A172 (cell line): ENCODE measurements at places on chromosomes 3 and 15.

DNA sequence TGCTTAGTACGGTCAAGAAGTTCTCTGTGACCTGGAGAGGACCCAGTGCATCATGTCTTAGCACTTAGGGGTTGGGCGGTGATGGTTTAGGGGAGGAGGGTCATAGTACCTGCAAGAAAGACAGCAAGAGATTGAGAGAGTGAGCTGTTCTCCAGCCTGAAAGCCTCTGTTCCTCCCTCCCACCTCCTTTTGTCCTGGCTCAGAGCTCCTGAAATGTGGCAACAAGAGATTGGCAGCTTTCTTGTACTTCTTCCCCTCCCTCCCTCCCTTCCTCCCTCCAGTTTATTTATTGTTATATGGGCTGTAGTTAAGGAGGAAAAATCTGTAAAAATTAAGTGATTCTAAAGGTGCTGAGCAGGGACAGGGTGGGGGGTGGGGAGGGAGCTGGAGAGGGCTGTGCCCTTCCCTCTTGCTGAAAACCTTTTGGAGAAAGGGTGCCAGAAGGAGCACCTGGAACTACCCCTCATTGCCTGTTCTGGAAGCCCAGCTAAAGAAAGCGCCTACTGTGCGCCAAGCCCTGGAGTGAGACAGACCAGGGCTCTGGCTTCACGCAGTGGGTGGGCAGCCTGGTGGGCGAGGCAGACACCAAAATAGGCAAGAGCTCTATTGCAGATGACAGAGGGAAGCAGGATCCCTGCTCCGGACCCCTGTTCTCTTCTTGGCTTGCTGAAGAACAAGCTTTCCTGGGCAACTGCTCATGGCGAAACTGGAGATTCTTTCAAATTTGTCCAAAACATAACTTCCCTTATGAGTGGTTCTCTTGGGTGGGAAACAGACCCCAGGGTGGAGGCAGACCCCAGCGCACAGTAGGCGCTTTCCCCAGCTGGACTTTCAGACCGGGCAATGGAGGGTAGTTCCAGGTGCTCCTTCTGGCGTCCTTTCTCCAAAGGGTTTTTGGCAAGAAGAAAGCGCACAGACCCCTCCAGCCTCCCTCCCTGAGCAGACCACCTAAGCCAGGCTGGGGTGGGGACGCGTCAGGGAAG is 35.6 kb downstream of the LINGO1 start:
- DNase-seq: no peak

- no peak for DNase-seq
Measured at GRCh38 chr15:80399508-80399907, 4.7 kb upstream of the ARNT2 start.

- DNase-seq: no peak
Measured at GRCh38 chr3:178705925-178706324, 169.7 kb downstream of the KCNMB2 start.

DNA sequence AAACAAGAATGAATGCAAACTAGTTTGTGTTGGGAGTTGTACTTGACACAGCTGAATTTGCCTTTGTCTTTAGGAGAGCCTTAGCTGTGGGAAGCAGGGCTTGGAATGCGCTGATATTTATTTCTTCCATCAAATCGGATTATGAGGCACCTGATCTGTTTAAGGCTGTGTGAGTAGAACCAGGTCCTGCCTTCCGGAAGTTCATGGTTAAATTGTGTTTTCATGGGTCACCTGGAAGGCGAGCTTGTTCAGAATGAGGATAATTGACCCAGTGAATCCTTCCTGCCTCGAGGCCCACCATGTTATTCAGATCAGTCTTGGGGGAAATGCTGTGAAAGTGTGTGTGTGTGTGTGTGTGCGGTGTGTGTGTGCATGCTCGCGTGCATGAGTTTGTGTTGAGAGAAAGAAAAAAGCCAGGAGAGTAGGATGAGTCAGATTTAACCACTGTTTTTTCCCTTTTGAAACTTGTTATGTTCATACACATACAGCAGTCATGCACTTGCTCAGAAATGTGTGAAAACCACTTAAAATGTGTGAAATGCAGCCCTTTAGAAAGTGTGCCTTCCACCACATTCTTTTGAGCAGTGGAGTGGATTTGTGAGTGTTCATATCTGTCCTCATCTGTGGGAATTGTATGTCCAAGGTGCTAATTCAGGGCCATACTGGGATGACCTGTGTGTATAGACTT is 36.7 kb downstream of the SMAD3 start:
- DNase-seq: no peak

DNA sequence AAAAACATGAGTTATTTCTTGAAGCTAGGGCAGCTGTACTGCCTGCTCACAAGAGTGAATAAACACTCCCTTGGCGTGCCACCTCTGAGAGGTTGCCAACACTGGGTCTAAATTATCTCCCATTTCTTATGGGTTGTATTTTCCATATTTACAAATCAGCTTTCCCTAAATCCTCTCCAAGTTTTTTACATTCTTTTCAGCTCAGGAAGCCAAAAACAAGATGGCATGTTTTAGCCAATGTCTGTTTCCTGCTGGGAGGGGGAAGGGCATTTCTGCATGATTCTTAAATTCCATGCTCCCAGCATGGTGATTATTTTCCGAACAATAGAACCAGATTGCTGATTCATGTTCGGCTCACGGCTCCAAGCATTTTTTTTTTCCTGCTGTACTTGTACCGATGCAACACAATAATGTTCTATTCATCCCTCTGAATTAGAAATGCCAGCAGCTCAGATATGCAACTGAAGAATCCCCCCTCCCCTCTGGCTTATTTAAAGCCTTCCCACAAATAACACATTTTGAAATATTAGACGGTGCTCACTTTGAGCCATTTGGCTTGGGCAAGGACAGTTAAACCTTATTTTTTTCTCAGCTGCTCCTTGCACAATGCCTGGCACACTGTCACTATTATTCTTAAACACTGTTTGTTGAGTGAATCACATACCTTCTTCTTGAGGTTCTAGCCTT is 252.5 kb downstream of the THRB start:
- DNase-seq: peak; percentile 59

GRCh38 chr15:62691008-62691407 is 351.5 kb upstream of the TPM1 start:
- DNase-seq: no peak

DNA sequence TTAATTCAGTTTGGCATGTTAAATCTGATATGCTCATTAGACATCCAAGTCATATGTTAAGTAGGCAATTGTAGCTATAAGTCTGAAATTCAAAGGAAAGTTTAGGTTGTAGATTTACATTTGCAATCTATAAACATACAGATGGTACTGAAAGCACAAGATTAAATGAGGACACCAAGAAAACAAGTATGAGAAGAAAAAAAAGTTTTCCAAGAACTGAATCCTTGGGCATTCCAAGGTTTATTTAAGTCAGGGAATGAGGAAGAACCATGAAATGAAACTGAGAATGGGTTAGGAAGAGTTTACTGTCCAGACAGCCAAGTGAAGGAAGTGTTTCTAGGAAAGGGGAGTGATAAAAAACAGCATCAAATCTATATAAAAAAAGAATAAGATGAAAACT is 756.1 kb upstream of the DPPA4 start:
- DNase-seq: no peak
